ENCODE measurements at places on chromosomes 13 and 19.
A peak's percentile ranks its signal among the peaks of the same experiment; 100 is the strongest.

DNA sequence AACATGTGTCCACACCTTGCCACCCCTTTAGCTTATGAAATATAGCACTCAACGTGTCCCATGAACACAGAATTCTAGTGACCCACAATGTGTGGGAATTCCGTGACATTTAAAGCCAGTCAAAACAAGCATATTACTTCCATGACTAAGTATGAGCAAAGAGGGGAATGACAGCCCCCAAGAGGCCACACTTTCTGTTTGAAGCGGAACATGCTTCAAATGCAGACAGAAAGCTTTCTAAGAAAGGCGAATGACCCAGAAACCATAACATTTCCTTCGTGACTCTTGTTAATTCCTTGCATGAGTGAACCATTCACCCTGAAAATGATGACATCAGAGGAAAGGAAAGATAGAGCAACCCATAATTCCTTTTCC, 122.0 kb upstream of the FNDC3A start:
- H3K4me1 ChIP-seq = peaks cover 2% of the 10 kb centered on the region
- no peaks in the 10 kb centered on the region for H3K36me3 ChIP-seq
- H3K27me3 ChIP-seq = no peaks in the 10 kb centered on the region
- peak; percentile 71 for DNase-seq
- H3K27ac ChIP-seq = no peak overlapping the region

GRCh38 chr13:99257291-99257690, 888 bp downstream of the GPR18 start:
- DNase-seq = no peak
- no peak overlapping the region for H3K27ac ChIP-seq
- no peaks in the 10 kb centered on the region for H3K4me1 ChIP-seq
- H3K36me3 ChIP-seq = peaks cover 32% of the 10 kb centered on the region
- H3K27me3 ChIP-seq = no peaks in the 10 kb centered on the region

- H3K4me1 ChIP-seq = no peaks in the 10 kb centered on the region
- H3K4me3 ChIP-seq = no peak overlapping the region
- no peaks in the 10 kb centered on the region for H3K27me3 ChIP-seq
Measured at GRCh38 chr13:30619731-30620130, 2.0 kb downstream of the USPL1 start.

GRCh38 chr13:105471673-105472072, 1063.8 kb downstream of the EFNB2 start:
- no peaks in the 10 kb centered on the region for H3K4me1 ChIP-seq
- DNase-seq = no peak
- no peaks in the 10 kb centered on the region for H3K36me3 ChIP-seq

GRCh38 chr19:19417628-19418245, 12.3 kb downstream of the GATAD2A start:
- no peak overlapping the region for H3K4me3 ChIP-seq
- no peaks in the 10 kb centered on the region for H3K36me3 ChIP-seq
- no peak for DNase-seq
- H3K4me1 ChIP-seq = peaks cover 16% of the 10 kb centered on the region
- no peaks in the 10 kb centered on the region for H3K27me3 ChIP-seq
- H3K27ac ChIP-seq = no peak overlapping the region

Data from mesenchymal stem cell (in vitro differentiated cells and primary cell).